ENCODE measurements at places on chromosomes 7 and 10.

DNA sequence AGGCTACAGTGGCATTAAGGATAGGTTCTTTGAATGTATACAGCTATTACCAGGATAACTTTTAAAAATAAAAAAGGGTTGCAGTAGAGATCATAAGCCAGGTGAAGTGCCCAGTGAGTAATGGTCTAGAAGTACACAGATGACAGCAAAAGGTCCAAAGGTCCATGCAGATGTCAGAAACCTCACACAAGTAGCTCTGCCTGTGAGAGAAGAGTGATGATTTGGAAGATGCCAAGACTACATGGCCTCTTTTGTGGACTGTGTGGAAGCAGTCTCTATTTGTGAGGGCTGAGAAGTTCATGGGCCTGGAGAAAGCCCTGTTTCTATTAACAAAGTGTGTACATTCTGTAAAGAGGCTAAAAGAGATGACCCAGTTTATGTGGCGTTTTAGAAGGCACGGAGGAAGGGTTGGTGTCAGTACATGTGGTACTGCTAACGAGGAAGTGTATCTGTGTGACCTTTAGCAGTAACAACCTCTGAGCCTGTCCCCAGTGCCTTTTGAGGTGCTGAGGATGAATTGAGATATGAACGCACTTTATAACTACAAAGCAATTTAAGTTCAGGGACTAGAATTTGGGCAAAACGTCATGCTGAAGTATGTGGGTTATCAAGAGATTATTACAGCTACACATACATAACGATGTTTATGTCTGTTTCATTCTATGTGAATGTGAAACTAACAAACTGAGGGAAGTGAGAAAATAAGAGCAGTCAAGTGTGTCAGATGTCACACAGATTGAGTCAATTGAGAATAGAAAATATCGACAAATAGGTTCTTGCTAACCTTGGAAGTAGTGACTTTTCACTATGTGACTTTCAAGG lies 7.6 kb downstream of the CYCS start:
- no peak for DNase-seq

DNA sequence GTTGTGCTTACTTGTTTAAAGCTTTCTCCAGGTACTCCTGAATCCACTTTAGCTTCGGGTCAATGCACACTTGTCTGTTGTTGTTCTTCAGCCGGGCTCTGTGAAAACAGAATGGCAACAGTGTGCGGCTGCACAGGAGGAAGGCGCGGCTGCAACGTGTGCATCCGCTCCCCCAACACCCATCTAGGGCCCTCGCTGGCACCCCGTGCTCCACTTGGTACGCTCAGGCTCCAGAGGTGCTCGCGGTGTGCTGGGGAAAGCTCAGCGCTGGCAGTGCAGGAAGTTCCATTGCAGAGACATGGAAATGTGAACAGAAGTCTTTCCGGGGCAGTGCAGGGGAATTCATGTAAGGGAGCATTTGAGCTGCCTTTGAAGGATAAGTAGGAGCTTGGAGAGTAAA lies 6.3 kb downstream of the CXCL12 start:
- DNase-seq, result no peak

DNA sequence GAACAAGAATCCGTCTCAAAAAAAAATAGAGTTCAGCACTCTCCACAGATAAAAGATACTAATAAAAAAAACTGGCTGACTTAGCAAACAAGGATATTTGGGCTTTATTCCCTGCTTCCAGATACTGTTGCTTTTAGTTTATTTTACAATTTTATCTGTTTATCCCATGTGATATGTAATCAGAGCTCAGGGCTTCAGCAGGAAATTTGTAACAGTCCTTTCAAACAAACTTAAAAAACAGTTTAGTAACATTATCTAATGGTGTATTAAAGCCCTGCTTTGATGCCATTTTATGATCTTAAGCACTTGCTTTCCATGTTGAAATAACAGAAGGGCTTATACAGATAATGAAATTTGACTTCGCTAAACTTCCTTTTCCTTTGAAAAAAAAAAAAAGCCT lies 28.1 kb downstream of the DCLRE1A start:
- no peak for DNase-seq

GRCh38 chr10:80794994-80795393 lies 257.3 kb downstream of the SH2D4B start:
- DNase-seq, result no peak

DNA sequence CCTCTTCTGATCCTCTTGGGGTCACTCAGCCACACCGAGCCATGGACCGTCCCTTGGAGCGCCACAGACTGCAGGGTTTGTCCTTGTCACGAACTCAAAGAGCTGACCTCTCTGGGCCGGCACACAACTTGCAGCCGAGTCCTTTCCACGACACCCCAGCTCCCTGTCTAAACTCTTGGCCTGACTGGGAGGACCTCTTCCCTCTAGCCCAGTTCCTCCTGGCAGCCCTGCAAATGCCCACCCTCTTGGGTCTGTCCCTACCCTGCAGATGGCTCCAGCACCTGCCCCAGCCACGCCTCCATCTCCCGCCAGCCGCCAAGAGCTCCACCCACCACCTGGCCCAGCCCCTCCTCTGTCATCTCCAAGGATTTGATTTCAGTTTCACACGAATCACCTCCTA lies 339.2 kb downstream of the DNAJB6 start:
- DNase-seq, result no peak

Data from ELR (cell line).